ENCODE measurements at places on chromosomes 2 and 18. TPM values are rescaled to one million over a fixed set of nuclear protein-coding genes. Genes with fewer than 3 reads are reported as not detected.

GRCh38 chr2:156466739-156467405, 30.7 kb downstream of the GPD2 start:
- DNase-seq = no peak

The CNGA3 gene
- not detected for polyA plus RNA-seq

- no peak for DNase-seq
These were observed 217.0 kb upstream of the CXCR4 start for GRCh38 chr2:136334967-136335366.

The TXNL4A gene
- polyA plus RNA-seq = 80.6 TPM

DNA sequence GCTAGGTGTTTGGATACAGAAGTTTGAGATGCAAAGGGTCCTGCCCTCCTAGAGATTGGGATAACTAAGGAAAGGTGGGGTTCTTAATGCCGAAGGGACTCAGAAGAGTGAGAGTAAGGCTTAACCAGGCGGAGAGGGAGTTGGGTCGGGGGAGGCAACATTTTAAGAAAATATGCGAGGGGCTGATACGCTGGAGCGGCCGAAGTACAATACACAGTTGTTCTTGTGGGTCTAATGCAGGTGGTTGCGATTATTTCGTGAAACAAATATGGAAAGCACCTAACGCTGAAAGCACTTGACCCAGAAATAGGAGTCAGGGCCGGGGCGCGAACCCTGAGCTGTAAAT, 344 bp upstream of the MRPL33 start:
- no peak for DNase-seq

- DNase-seq = no peak
These were observed 72.5 kb downstream of the RAPGEF4 start for GRCh38 chr2:172808156-172808555.

DNA sequence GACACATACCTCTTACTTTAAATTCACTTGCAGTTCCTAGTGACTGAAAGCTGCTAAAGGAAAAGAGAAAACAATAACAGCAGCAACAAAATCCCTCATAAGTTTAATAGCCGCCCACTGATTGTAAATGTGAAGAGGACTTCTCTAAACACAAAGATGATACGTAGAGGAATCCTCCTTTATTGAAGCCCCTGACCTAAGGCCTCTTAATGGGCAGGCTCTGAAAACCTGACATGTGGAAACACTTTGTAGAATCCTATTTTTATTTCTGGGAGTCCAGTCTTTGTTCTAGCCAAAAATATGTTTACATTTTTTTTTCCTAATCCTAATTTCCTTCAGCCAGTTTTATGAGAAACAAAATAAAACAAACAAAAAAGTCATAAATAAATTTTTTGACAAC, 1277.7 kb upstream of the CELF4 start:
- no peak for DNase-seq

DNA sequence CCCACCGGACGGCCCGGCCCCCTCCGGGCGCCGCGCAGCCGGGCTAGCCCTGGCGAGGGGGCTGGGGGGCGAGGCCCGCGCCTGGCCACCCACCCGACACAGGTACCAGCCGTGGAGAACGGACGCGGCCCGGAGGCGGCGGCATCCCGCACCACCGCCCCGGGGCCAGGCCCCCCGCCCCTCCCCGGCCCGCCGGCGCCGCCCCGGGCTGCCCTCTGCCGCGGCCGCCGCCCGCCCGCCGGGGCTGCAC, 405 bp downstream of the SOS1 start:
- no peak for DNase-seq

DNA sequence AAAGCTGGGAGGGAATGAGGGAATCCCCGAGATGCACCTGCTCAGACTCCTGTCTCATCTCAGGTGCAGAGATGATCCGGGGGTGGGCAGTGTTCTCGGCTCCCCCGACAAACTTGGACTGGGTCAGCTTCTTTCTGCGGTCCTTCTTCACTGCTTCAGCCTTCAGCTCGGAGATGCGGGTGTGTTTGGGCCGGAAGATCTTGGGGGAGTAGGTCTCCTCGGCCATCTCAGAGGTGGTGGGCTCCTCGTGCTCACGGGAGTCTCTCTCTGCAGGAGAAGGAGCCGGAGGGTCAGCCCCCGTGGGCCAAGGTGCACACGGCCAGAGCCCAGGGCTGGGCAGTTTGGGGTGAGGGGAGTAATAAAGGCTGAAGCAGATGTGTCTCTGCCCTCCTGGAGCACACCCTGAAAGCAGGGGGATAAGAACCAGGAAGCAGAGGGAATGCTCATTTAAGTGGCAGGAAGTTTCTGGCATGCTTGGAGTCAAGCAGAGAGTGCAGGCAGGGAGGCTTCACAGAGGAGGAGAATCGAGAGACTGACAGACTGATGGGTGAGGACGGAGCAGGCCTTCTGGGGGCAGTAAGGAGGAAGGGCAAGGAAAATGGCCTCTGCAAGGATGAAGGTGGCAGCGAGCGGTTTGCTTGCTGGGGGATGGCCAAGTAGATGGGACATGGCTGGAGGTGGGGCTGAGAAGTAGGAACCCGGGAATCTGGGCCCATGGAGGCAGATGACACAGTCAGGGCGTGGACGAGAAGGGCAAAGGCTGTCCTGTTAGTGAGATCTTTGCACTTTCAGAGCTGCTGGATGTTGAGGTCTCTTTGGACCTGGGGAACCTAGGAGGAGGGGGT, 16.3 kb downstream of the IGFBP5 start:
- no peak for DNase-seq

The EHBP1 gene
- polyA plus RNA-seq = 60.0 TPM

GRCh38 chr2:68086166-68086565, 23.4 kb upstream of the C1D start:
- no peak for DNase-seq

DNA sequence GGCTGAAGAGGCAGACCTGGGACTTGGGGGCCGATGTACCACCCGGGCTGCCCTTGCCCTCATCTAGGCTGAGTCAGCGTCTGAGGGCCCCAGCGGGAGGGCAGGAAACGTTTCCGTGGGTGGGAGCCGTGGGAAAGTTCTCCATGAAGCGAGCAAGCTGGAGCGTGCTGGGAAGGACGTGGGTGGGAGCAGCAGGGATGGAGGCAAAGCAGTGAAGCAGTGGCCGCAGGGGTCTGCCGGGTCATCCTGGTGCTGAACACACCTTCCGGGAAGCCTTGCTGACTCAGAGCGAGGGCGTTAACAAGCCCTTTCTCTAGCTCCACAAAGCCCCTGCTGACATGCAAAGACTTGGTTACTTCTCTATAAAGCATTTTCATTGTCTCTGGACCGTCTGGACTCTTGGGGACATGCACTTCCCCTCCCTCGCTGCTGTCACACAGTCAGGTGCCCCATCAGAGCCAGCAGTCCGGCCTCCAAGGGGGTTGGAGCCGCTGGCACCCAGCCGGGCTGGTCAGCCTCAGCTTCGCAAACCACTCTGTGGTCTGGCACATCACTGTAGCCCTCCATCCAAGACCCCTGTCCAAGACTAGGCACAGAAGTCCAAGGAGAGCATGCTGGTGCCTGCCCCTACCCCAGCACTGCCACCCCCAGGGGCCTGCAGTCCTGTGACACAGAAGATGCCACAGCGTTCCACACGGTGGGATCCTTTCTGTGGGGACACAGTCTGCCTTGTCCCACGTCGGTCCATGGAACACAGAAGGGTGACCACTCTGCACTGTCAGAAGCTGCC, 115.1 kb upstream of the GPC1 start:
- no peak for DNase-seq

GRCh38 chr2:210611466-210611865, 55.1 kb downstream of the CPS1 start:
- no peak for DNase-seq

DNA sequence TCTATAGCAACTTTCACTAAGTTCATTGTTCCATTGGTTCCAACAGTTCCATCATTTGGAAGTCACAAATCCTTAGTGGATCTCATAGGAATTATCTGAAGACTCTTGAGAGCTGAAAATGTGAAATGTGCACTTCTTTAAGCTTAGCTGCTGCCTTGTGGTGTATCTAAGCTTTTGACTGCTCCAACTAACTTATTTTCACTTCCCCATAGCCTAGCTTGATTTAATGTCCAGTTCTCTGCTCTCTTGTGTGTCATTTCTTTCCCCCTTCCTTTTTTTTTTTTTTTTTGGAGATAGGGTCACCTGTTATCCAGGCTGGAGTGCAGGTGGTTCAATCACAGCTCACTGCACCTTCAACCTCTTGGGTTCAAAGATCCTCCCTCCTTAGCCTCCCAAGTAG, 34.9 kb upstream of the CD302 start:
- no peak for DNase-seq

- no peak for DNase-seq
These were observed 32.5 kb downstream of the NABP1 start for GRCh38 chr2:191710411-191710900.

GRCh38 chr2:41207578-41207977, 755.7 kb upstream of the SLC8A1 start:
- no peak for DNase-seq

DNA sequence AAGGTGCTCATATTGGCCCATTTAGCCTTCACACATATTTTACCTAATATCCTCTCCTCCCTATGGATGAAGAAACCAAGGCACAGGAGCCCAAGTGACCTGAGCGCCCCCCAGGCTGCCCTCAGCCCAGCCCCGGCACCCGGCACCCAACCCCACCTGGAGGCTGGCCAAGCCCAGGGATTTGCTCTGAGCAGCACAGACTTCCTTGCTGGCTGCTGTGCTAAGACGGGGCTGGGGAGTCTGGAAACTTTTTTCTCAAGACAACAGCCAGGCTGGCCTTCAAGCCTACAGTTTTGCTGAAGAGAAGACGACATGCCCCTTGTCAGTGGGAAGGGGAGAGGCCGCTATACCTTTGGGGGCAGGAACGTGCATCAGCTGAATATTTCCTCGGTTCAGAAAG, 52.7 kb upstream of the LAMA1 start:
- no peak for DNase-seq

DNA sequence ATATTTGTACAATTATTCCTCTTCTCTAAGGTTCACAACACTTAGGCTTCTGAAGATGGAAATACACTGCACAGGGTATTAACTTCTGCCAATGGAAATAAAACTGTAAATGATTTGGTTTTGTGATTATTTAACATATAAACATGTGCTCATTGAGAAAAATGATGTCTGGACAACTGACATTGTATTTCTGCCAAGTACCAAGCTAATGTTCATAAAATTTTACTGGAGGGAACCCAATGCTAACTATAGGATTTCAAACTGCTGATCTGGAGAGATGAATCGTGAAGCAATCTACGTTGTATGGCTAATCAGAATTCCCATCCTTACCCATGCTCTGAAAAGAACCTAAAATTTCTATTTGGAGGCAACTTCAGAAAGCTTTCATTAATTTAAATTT, 279.7 kb downstream of the NRXN1 start:
- DNase-seq = no peak

GRCh38 chr2:102632380-102633175, 13.2 kb downstream of the SLC9A2 start:
- no peak for DNase-seq

The NFU1 gene
- 66.7 TPM for polyA plus RNA-seq

DNA sequence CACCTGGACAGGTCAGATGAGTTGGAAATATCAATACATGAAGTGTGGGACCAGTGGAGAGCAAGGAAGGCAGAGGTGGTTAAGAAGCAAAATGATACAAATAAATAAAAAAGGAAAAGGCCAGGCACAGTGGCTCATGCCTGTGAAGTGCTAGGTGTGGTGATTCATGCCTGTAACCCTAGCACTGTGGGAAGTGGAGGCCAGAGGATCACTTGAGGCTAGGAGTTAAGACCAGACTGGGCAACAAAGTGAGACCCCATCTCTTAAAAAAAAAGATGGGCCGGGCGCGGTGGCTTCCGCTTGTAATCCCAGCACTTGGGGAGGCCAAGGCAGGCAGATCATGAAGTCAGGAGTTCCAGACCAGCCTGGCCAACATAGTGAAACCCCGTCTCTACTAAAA, 2.9 kb downstream of the STON1 start:
- DNase-seq = no peak

The LTBP1 gene
- 74.7 TPM for polyA plus RNA-seq

DNA sequence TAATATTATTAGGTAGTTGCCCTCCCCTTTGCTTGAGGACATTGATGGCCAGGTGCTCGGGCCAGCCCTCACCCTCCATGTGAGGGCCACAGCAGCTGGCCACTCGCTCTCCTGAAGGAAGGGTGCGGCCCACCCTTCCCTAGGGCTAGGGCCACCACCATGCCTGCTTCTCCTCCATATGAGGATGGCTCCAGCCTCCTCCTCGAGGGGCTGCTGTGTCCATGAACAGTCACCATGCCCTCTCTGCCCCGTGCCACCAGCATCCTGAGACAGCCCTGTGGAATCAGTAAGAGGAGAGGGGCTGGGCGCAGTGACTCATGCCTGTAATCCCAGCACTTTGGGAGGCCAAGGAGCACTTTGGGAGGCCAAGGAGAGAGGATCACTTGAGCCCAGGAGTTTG, 2.4 kb downstream of the GPR17 start:
- DNase-seq = no peak

The MGAT4A gene
- 33.7 TPM for polyA plus RNA-seq

DNA sequence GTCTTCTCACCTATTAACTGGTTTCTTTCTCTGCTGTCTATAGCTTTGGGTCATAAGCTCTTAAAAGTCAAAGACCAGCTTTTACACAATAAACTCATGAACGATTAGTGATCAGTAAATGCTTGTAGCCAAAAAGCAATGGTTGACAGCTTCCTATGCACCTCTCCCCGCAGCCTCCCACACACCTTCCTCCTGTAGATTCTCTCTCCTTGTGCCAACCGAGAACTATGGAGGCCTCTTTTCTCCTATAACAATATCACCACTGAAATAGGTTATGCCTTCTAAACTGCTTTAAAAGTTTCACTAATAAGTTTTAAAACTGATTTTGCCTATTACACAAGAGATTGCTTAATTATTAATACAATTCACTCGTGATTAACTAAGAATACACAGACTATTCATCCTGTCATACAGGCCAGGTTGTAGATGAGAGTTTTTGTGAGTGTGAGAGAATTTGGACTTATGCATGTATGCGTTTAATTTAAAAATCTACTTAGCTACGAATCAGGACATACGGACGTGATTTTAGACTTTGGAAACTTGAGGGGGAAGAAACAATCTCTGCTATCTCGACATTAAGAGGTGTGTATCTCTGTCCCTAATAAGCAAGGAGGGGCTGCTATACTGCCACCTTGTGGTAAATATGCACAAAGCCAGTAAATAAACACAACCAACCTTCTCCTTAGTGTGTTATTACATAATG, 229.1 kb upstream of the RBBP8 start:
- no peak for DNase-seq

DNA sequence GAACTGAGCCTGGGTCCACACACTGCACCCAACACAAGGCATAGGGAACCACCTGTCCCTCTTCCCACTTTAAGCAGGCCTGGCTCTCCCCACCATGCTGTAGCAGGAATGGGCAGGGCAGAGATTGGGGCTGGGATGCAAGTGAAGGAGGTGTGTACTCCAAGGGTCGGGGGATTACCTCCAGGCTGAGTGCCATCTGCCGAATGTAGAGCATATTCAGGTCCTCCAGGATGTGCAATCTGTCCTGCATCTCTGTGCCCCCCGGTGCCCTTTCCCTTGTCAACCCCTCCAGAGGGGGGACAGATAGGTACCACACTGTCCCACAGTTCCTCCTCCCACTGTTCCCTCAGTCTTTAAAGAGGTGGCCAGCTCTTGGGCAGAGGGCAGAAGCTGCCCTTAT, 2.4 kb downstream of the RTKN start:
- DNase-seq = no peak

- no peak for DNase-seq
These were observed 147.2 kb upstream of the FAM98A start for GRCh38 chr2:33746208-33746800.

Measured in right renal cortex interstitium (tissue), 3 donors.